Activated CD8-positive, alpha-beta T cell treated with anti-CD3 and anti-CD28 coated beads, Interleukin-2, amount 10 ng/mL, durations not matched to agents 7 days and 5 days (primary cell): ENCODE measurements at places on chromosomes 16 and 17.

- H3K4me3 ChIP-seq, result no peak overlapping the region
- no peak overlapping the region for H3K27ac ChIP-seq
- H3K36me3 ChIP-seq, result no peaks in the 10 kb centered on the region
- H3K27me3 ChIP-seq, result peaks cover 23% of the 10 kb centered on the region
Observed at GRCh38 chr17:83121921-83122820, 42.8 kb downstream of the METRNL start.

GRCh38 chr17:40311575-40311974, 2.6 kb downstream of the RARA start:
- no peaks in the 10 kb centered on the region for H3K27me3 ChIP-seq
- peak overlapping the region; percentile 51 for H3K27ac ChIP-seq
- peaks cover 23% of the 10 kb centered on the region for H3K4me1 ChIP-seq

GRCh38 chr16:83354015-83354414, 453.8 kb upstream of the HSBP1 start:
- no peaks in the 10 kb centered on the region for H3K4me1 ChIP-seq
- H3K27me3 ChIP-seq, result no peaks in the 10 kb centered on the region
- no peak overlapping the region for H3K4me3 ChIP-seq

DNA sequence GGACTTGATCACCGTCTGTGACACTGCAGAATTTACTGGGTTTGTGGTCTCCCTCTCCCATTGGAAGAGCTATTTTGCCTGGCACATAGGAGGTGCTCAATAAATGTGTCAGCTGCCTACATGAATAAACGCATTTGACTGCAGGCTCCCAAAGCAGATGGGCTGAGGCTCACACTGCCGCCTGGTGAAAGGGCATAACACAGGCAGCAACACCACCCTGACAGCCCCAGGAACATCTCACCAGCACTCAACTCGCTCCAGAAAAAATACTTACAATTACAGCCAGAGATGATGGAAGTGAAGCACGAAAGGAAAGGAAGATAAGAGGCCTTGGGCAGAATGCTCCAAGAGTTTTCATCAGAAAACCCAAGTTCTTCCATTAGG, 73.9 kb downstream of the RPH3AL start:
- no peak for DNase-seq
- H3K36me3 ChIP-seq, result no peaks in the 10 kb centered on the region
- H3K27ac ChIP-seq, result no peak overlapping the region
- H3K4me3 ChIP-seq, result no peak overlapping the region

DNA sequence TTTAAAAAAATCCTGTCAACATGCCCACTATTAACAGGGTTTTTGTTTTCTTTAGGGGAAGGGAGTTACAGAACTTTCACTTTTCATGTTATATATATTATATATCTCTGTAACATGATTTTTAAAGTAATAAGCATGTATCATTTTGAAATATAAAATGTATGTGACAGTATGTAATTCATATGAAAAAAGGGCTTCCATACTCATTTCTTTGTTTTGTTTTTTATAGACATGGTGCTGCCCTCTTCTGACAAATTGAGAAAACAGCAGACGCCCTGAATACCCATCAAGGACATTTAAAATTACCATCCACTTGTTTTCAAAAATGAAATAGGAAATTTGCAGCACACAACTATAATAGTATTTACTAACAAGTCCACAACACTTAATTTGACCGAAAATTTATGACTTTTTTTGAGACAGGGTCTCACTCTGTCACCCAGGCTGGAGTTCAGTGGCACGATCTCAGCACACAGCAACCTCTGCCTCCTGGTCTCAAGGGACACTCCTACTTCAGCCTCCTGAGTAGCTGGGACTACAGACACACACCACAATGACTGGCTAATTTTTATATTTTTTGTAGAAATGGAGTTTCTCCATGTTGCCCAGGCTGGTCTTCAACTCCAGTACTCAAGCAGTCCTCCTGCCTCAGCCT, 30.4 kb downstream of the CFDP1 start:
- no peaks in the 10 kb centered on the region for H3K36me3 ChIP-seq
- no peaks in the 10 kb centered on the region for H3K27me3 ChIP-seq

DNA sequence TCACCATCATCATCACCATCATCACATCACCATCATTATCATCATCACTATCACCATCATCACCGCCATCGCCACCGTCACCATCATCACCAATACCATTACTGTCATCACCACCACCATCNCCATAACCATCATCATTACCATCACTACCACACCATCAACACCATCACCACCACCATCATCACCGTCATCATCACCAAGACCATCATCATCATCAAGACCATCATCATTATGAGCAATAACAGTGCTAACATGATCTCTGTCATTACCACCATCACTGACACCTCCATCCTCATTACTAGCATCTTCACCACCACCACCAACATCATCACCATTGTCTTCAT, 16.1 kb upstream of the ZNF469 start:
- H3K27ac ChIP-seq, result no peak overlapping the region
- no peak overlapping the region for H3K4me3 ChIP-seq
- no peaks in the 10 kb centered on the region for H3K36me3 ChIP-seq
- DNase-seq, result no peak
- peaks cover 17% of the 10 kb centered on the region for H3K27me3 ChIP-seq
- H3K4me1 ChIP-seq, result no peaks in the 10 kb centered on the region

DNA sequence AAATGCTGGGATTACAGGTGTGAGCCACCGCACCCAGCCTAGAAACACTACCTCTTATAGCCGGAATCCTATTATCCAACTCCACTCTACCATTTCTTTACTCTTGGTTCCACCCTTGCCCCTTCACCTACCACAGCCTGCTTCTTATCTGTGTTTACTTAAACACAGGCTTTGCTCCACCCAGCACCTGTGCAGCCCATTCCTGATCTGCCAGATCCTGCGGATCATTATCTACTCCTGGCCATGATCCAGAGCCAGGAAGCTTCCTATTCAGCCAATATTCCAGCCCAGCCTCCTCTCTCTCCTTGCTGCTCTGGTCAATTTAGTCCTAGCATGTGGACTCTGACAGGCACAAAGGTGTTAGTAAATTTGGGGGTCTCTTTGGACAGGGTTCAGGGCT, 98.8 kb upstream of the MED13 start:
- no peak overlapping the region for H3K4me3 ChIP-seq
- H3K4me1 ChIP-seq, result no peaks in the 10 kb centered on the region
- H3K36me3 ChIP-seq, result no peaks in the 10 kb centered on the region

DNA sequence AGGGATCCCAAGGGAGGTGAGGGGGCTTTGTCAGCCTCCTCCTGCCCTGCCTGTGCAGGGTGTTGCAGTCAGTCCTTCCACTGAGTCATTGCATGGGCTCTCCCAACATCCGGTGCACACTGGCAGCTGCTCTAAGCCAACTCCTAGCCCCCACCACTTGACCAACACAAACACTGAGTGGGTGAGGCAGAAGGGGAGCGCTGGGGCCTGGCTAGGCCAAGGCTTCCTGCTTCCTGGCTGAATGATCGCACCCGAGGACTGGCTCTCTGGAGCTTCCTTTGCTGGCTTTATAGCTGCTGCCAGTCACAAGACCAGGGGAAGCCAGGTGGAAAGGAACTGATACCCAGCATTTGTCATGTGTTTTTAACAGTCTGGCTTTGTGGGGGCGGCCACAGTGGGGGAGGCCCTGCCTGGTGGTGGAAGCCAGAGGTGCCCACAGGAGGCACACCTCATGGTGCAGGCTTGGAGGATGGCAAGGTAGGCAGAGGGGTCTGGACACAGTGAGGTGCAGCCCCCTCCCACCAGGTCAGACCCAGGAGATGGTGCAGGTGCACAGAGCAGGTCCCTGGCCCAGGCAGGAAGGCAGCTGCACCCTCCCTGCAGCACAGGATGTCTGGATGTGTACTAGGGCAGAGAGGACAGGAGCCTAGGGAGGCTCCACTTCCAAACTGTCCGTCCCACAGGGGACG, 6.8 kb downstream of the MPG start:
- peaks cover 35% of the 10 kb centered on the region for H3K4me1 ChIP-seq
- H3K27ac ChIP-seq, result peak overlapping the region; percentile 89
- peak overlapping the region; percentile 37 for H3K4me3 ChIP-seq
- DNase-seq, result peak; percentile 79
- no peaks in the 10 kb centered on the region for H3K27me3 ChIP-seq
- H3K36me3 ChIP-seq, result peaks cover 39% of the 10 kb centered on the region

- no peak for DNase-seq
- no peaks in the 10 kb centered on the region for H3K4me1 ChIP-seq
- H3K4me3 ChIP-seq, result no peak overlapping the region
- no peak overlapping the region for H3K27ac ChIP-seq
Observed at GRCh38 chr16:88418869-88419268, 34.2 kb upstream of the ZFPM1 start.

GRCh38 chr16:6558661-6559060, 774.0 kb upstream of the RBFOX1 start:
- H3K27me3 ChIP-seq, result no peaks in the 10 kb centered on the region

DNA sequence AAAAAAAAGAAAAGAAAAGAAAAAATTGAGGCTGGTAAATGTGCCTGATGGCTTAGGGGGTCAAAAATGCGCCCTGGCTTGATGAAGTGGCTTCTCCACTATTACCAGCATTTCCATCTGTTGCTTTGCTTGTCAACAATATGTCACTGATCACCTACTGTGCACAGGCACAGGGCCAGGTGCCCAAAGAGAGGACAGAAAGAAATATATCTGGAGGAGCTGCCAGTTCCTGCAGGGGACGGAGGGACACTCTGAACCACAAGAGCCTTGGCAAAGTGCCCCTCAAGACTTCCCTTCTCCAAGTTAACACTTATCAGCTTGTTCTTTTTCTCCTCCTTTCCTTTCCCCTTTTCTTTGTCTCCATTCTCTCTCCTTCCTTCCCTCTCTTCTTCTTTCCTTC, 34.7 kb downstream of the GINS3 start:
- H3K4me1 ChIP-seq, result peaks cover 23% of the 10 kb centered on the region
- H3K4me3 ChIP-seq, result no peak overlapping the region

DNA sequence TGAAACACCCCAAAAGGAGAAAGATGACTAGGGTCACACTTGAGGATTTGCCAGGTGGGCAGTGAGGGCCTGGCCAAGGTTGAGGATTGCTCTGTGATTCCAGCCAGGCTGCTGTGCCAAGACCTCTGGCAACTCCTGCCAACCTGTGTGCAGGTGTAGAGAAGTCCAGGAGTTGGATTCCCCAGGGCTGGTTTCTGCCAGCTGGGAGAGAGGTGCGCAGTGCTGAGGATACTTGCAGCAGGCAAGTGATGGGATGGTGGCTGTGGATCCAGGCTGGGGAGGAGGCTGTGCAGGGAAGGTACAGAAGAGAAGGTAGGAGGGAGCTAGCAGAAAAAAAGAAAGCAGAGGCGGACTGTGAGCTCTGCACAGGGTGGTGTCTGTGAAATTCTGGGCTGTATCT, 6.6 kb downstream of the RIPOR1 start:
- H3K27me3 ChIP-seq, result peaks cover 49% of the 10 kb centered on the region
- no peak overlapping the region for H3K4me3 ChIP-seq
- peaks cover 2% of the 10 kb centered on the region for H3K36me3 ChIP-seq
- H3K4me1 ChIP-seq, result peaks cover 21% of the 10 kb centered on the region
- H3K27ac ChIP-seq, result no peak overlapping the region

GRCh38 chr17:62714016-62714777, 86.7 kb downstream of the MRC2 start:
- H3K36me3 ChIP-seq, result no peaks in the 10 kb centered on the region
- DNase-seq, result no peak
- H3K4me3 ChIP-seq, result no peak overlapping the region
- peaks cover 27% of the 10 kb centered on the region for H3K27me3 ChIP-seq
- no peaks in the 10 kb centered on the region for H3K4me1 ChIP-seq
- H3K27ac ChIP-seq, result no peak overlapping the region

DNA sequence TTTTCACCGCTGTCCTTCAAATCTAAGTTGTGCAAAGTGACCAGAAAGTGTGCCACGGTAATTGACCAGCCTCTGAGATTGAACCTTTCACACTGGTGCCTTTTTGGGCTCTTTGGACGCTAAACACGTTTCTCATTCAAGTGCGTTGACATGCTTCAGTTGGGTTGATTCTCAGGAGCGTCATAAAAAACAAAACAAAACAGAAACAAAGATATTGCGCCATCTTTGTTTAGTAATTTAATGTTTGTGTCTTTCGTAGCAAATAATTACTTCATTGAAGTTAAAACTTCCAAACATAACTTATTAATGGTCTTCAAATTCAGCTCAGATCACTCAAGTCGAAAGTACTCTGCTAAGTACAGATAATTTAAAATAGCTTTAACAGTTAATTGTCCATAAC, 80.2 kb downstream of the OR1D5 start:
- DNase-seq, result no peak
- H3K36me3 ChIP-seq, result no peaks in the 10 kb centered on the region
- H3K27ac ChIP-seq, result no peak overlapping the region

DNA sequence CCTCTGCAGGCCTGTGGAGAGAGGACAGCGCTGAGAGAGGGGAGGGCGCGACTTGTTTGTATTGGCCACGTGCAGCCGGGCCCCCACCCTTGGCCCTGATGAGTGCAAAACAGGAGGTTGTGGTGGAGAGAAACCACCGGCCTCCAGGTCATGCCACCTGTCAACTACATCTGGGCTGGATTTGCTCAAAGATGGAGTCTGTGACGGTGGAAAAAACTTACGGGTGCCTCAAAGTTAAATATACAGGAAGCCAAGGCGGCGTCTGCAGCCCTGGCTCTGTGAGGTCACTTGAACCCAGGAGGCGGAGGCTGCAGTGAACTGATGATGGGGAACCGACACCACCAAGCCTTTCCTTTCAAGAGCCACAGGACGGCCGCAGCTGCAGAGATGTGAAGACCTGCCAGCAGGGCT, 15.7 kb downstream of the C16orf74 start:
- H3K36me3 ChIP-seq, result no peaks in the 10 kb centered on the region
- H3K4me1 ChIP-seq, result peaks cover 25% of the 10 kb centered on the region
- H3K27me3 ChIP-seq, result peaks cover 2% of the 10 kb centered on the region
- peak overlapping the region; percentile 74 for H3K27ac ChIP-seq
- DNase-seq, result peak; percentile 84
